HS-27A (cell line): ENCODE measurements at places on chromosomes 4 and X.

DNA sequence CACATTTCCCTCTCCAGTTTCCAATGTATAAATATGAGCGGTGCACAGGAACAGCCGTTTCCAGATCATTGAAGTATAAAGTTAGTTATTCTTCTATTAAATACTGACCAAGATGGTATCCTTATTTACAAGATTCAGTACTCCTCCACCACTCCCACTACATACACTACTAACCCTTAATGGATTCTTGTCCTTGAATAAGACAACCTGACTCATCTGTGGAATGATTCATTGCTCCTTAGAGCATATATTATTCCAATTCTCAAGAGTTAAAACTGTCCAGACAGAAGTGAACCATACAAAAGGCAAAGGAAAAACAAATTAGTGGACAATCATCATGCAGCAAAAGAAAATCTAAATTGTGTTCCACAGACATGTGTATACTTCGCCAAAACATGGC is 373.3 kb downstream of the IDS start:
- no peak for DNase-seq

DNA sequence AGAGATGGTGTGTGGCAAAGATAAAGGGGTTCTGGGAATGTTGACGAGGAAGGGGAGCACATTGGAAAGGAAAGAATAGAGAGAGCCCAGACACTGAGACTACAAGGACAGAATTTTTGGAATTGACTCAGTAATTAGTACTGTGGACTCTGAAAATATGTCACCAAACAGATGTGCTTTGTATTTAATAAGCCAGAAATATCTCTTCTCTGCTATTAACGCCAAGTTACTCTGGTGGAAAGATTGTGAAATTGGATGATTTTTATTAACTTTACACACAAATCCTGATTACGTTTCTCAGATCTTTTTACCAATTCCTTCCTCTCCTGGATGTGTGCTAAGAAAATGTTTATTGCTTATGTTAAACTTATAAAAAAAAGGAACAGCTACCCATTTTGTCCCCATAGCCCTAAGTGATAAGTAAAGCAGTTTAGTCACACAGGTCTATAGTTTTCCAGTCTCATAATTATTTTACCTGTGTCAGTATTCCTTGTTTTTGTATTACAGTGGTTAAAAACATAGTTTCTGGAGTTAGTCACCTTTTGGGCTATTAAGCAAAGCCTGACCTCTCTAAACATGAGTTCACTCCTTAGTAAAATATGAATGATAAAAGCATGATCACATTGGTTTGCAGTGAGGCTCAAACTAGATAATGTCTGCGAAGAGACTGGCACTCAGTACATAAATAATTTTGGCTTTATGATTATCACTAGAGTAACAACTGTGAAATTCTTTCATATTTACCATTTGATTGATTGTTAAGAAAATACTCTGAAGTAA is 1068.3 kb downstream of the STIM2 start:
- no peak for DNase-seq

DNA sequence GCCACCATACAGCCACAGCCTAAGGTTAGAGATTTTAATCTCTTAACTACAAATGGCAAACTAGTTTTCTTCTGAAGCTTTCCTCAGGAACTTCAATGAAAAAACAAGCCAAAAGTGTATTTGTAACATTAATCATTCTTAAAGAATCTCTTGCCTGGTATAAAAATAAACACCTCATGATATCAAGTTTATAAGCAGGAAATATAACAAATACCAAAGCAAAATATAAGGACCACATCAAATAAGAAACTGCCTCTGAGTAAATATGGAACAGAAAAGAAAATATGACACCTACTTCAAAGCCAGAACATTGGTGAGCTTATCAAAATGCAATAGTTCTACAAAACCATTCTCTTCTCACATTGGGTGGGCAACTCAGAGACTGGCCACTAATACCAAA is 89.9 kb downstream of the GPC4 start:
- no peak for DNase-seq

DNA sequence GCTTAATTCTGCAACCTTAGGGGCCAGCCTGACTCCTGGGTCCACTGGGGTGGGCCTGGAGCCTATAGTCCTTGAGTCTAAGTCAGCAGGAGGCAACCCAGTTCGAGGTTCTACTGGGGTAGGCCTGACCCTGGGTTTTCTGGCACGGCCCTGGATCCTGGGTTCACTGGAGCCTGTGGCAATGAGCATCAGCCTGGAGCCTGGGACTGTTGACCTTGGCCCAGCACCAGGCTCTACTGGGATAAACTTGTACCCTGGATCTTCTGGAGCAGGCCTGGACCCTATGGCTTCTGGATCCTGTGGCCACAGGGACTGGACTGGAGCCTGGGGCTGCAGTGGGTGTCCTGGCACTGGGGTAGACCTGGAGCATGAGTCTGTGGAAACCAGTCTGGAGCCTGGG is 874.3 kb upstream of the INTU start:
- no peak for DNase-seq

GRCh38 chrX:16160729-16161128 is 6.6 kb upstream of the MAGEB17 start:
- DNase-seq: peak; percentile 66

DNA sequence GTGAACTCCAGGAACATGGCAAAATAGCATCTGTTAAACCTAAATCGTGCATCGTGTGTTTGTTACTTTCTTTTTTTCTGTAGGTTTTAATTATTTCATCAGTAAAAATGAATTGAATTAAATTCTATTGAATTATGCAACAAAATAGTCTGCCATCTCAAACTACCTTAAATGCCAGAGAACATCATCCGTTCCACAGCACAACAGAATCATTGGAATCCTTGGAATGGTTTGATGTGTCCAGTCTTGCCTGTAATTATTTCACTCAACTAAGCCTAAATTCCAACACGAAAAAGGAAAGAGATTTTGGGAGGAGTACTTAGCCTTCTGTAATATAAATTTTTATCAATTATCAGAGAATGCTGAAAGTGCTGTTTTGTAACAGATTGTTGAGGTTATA is 17.1 kb upstream of the SLC7A11 start:
- no peak for DNase-seq

- no peak for DNase-seq
Measured at GRCh38 chr4:2812612-2813354, 19.9 kb downstream of the SH3BP2 start.

- DNase-seq: no peak
Measured at GRCh38 chr4:112109360-112110058, 35.7 kb upstream of the FAM241A start.

GRCh38 chrX:46961097-46961496 is 48.9 kb downstream of the JADE3 start:
- DNase-seq: no peak

DNA sequence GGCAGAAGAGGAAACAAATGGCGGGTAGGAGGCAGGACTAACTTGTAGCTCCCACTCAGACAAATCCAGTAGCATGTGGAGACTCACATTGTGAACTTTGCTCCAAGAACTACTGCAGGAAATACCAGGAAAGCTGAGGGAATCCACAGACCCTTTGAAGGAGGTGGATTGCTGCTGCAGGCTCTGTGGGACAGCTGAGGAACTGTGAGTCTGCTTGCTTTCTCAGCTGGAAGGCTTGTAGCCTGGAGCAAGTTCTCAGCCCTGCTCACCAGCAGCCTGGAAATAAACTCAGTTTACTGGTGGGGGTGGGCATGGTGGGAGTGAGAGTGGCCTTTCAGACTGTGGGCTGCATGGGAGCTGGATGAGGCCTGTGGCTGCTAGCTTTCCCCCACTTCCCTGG is 16.0 kb downstream of the RTL3 start:
- no peak for DNase-seq

DNA sequence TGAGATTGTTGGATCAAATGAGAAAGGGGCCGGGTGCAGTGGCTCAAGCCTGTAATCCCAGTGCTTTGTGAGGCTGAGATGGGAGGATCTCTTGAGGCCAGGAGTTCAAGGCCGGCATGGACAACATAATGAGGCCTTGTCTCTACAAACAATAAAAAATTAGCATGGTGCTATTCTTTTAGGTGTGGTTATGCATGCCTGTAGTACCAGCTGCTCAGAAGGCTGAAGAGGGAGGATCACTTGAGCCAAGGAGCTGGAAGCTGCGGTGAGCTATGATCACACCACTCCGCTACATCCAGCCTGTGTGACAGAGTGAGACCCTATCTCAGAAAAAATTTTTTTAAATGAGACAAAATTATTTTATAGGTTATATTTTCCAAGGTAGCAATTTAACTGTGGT is 49.7 kb upstream of the TMEM150C start:
- no peak for DNase-seq

DNA sequence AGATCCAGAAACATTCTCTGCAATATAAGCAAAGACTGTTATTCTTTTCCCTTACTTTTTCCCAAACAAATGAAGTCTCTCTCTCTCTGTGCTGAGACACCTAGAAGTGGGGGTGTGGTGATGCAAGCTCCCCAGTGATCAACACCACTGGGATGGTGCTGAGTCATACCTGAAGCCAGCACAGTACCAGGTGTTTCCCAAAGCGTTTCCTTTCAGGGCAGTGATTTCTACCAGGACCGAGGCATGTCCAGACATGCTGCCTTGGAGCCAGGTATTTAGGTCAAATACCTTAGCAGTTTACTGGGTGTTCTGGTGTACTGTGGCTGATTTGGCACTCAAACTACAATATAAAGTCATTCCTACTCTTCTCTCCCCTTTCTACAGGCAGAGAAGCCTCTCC is 726.5 kb downstream of the FAM133A start:
- DNase-seq: no peak

- DNase-seq: no peak
Measured at GRCh38 chr4:67292045-67292444, 253.3 kb downstream of the CENPC start.

- DNase-seq: no peak
Measured at GRCh38 chr4:52813546-52813945, 48.6 kb upstream of the RASL11B start.

DNA sequence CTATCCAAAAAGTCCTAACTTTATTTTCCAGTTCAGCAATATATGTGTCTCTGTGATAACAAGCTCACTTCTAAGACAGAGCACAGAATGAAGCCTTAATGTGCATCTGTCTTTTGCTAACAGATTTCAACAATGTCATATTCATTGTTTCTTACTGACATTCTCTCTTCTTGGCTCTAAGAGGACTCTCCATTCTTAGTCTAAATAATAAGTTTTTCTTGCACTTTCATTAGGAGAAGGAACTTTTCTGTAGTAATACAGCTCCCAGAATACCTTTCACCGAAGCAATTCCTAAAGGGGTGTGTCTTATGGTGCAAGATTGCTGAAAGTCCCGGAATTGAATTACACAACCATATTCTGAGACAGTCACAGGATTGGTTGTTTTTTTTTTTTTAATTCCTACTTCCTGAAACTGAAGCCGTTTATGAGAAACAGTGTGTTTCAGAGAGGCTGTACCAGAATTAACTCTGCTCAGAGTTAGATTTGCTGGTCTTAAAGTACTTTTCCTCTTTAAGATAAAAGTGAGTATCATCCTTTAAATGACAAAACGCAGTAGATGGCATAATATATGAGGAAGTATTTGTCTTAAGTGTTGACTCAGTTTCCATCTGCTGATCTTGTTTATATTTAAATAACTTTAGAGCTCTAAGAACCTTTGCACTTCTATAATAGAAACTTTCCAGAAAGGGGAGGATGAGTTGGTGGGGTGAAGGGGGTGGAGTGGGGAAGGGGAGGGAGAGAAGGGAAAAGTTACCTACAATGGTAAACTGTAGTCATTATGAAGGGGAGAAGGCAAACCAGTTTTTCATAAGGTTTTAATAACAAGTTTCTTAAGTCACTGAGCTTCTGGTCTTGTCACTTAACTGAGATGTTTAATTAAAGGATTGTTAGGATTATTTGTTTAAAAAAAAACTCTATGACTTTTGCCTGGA is at the start of gene ALPK1:
ALPK1 (plus strand) TSS at position 421 of the 932 bp plus-strand sequence.
- peak; percentile 79 for DNase-seq

DNA sequence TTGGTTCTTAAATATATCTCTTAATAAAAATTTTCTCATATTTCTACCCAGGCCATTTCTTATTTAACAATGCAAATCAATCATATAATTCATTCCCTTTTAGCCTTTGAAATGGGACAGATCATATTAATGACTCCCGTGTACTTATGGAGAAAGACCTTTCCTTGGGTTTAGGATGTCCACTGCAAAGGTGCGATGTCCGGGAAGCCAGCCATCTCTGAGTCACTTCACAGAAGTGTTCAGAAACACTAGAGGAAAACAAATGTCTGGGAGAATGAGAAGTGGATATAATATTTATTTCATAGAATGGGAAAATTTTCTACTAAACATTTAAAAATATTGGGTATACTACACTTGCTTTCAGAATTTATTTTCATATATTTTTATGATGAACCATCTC is 15.3 kb downstream of the INTU start:
- DNase-seq: no peak

GRCh38 chr4:24274381-24274941 is 309.9 kb downstream of the DHX15 start:
- peak; percentile 8 for DNase-seq

- peak; percentile 86 for DNase-seq
Measured at GRCh38 chrX:1452516-1453394, at the start of gene ASMTL. Gene ASMTL (minus strand): TSS chrX:1452909. CDS start chrX:1452840, 69 bp downstream.

DNA sequence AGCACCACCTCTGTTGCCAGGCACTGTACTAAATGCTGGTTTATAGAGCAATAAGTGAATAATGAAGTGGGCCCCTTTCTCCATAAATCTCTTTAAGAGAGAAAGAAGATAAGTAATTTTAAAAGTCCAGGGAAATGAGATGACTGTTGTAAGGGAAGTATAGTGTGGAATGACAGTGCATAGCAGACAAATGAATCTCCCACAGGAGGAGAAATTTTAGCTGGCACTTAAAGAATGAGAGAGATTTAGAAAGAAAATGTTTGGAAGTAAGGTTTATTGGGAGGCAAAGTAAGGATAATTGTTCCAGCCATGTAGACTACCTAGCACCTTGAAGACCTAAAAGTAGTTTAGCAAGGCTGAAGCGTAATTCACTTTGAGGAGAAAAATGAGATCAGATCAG is 1081.1 kb upstream of the PABPC4L start:
- DNase-seq: no peak

GRCh38 chr4:57122959-57123358 is 12.8 kb upstream of the IGFBP7 start:
- no peak for DNase-seq

- no peak for DNase-seq
Measured at GRCh38 chrX:30714138-30714537, 60.9 kb downstream of the GK start.

- no peak for DNase-seq
Measured at GRCh38 chr4:164997941-164998340, 20.5 kb upstream of the TRIM61 start.
